ENCODE measurements at places on chromosomes 11 and 22.

- DNase-seq: no peak
Observed at GRCh38 chr11:10283991-10284390, 10.0 kb downstream of the SBF2 start.

- no peak for DNase-seq
Observed at GRCh38 chr22:49734882-49735281, 92.8 kb downstream of the BRD1 start.

DNA sequence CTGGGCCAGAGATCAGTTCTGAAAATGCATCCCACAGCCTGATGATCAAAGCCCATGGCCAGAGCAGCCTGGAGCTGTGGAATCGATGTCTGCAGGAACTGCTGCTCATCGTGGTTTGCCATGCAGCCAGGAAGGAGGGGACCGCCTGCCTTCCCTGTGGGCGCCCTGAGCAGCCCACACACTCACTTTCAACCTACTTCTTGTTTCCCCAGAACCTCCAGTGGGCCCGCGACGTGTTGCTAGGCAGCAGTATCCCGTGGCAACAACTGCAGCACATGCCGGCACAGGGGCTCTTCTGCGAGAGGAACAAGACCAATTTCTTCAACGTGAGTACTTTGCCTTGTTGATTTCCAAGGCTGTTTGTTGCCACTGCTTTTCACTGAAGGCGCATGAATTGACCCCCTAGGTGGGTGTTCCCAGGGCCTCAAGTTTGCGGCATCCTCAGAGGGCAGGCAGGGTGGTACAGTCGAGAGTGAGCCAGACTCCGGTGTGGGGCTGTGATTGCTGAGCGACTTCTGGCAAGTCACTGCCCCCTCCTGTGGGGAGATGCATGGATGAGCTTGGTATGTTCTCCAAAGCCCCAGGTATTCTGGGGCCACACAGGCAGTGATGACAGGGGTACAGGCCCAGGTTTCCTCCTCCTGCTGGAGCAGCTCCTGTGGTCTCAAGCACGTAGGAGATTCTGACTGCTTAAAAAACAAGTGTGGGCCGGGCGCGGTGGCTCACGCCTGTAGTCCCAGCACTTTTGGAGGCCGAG is 47.0 kb upstream of the SUSD2 start:
- no peak for DNase-seq

DNA sequence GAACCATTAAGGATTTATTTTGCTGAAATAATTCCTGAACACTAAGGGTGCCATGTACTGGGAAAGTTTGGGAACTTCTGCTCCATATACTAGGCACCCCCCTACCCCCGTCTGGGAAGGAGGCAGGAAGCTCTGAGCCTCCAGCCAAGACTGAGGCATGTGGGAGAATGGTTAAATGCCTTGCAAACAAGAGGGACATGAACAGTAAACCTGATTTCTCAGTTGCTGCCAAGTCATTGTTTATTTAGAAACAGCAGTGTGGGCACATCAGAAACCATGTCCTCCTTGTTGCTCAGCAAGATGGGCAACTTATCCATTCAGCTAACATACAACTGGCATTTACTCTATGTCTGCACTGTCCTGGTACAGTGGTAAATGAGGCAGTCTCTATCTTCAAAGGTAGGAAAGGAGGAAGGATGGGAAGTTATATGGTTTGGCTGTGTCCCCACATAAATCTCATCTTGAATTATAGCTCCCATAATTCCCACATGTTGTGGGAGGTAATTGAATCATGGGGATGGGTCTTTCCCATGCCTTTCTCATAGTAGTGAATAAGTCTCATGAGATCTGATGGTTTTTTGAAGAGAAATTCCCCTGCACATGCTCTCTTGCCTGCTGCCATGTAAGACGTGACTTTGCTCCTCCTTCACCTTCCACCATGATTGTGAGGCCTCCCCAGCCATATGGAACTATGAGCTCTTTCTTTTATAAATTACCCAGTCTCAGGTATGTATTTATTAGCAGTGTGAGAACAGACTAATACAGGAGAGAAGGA is 459.1 kb downstream of the MIAT start:
- no peak for DNase-seq

- DNase-seq: no peak
Observed at GRCh38 chr11:100182350-100182749, 504.7 kb upstream of the ARHGAP42 start.

- no peak for DNase-seq
Observed at GRCh38 chr22:48579043-48579927, 1248.4 kb downstream of the BRD1 start.

GRCh38 chr11:76626266-76626665 is 44.3 kb downstream of the LRRC32 start:
- DNase-seq: no peak

GRCh38 chr22:32123657-32124056 is 35.4 kb downstream of the C22orf42 start:
- no peak for DNase-seq

DNA sequence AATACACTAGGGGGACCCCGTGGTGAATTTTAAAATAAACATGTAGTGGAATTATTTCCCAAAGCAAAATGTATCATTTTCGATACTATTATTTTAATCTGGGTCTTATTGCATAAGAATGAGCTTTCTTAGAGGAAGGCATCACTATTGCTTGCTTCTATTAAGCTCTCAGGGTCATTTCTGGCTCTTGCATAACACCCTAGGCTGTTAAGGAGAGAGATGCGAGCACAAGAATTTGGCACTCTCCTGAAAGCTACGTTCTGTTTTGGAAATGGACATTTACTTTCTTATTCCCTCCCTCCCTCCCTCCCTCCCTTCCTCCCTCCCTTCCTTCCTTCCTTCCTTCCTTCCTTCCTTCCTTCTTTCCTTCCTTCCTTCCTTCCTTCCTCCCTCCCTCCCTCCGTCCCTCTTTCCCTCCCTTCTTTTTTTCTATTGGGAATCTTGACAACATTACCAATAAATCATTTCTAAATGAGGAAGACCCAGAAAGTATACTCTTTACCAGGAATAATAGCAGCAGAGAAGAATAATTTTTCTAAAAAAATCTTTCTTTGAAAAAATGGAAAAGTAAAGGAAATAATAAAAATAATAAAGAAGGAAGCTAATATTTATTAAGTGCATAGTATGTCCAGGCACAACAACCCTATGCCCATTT is 83.6 kb upstream of the BDNF start:
- no peak for DNase-seq

DNA sequence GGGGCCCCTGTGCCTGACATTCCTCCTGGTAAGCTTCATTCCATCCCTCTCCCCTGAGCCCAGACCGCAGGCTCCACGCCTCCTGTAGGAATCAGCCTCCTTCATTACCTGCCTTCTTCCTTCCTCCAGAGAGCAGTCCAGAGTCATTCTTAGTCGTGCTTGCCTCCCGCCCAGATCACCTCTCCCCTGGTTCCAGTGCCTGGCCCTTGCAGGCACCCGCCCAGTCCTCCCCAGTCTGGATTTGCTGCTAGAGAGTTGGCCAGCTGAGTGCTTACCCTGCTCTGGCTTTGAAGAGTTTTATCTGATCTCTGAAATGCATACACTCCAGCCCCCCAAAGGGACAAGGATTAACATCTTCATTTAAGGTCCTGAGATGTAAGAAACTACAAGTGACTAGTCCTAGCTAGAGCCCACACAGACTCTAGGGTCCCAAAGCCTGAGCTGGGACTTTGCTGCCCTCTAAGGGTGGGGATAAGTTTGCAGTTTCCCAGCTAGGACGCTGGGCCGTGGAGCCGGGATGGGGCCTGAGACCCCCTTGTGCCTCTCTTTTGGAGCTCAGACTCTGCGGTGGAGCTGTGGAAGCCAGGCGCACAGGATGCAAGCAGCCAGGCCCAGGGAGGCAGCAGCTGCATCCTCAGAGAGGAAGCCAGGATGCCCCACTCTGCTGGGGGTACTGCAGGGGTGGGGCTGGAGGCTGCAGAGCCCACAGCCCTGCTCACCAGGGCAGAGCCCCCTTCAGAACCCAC is 1.6 kb downstream of the NR1H3 start:
- DNase-seq: peak; percentile 53

DNA sequence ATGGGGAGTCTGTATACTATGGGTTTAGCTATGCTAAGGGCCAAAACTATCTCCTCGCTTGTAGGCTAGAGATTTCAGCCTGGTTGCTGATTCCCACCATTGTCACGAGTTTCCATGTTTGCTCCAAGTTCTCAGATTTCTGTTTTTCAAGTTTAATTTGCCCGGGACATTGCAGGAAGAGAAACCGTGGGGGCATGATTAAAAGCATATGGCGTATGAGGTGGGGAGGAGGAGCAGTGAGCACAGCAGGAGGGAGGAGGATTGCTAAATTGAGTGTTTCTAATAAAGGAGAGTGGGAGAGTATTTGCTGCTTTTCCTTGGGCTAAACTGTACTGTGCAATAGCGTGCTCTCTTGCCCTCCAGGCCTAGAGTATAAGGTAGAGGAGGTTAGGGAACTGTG is 558.4 kb downstream of the METTL15 start:
- no peak for DNase-seq

Data from hematopoietic multipotent progenitor cell treated with erythropoietin and hydrocortisone succinate and interleukin-3 and kit ligand, for 17 days (in vitro differentiated cells).